Suppressor macrophage treated with lipopolysaccharide for 4 hours (primary cell): ENCODE measurements at places on chromosomes 1 and 21.

DNA sequence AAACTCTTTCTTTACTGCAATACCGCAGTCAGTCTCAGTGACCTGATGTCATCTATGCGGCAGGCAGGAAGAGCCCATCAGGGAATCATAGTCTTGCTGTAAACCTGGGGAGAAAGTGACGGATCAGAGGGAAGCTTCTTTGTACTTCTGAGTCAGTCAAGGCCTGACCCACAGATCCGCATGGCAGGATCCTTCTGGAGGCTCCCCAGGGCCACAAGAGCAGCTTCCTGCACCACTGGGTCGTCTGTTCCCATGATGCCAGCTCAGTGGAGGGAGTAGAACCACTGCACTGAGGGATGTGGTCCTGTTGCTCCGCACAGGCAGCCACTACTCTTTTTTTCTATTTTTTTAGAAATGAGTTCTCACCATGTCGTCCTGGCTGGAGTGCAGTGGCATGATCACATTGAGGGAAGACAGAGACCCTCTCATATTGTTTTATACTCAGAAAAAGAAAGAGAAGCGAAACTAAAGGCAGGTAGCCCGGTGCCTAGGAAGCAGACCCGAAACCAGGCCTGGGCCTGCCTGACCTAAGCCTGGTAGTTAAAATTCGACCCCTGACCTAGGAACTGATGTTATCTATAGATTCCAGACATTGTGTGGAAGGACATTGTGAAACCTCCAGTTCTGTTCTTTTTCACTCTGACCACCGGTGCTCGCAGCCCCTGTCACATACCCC is 6.3 kb upstream of the ERVH48-1 start:
- DNase-seq, result no peak

DNA sequence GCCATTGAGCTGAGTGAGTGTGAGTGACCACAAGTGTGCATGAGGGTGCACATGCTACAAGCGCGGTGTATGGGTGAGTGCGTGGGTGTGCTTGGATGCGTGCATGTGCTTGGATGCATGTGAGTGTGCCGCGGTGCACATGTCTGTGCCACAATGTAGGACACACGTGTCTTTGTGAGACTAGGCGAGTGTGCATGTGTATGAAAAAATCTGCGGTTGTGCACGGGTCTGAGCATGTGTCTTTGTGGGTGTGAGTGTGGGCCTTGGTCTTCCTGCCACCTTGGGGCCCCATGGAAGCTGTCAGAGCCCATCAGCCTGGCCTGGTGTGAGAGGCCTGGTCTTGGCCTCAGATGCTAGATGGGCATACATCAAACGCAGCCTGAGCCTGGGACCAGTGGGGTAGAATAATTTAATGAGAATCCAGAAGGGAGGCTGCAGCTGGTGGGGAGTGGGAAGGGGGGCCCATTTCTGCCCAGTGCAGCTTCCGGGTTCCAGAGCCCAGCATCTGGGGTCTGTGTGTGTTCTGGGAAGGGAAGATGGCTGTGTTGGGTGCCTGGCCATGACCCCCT is 103.9 kb upstream of the SLC2A1 start:
- no peak for DNase-seq

DNA sequence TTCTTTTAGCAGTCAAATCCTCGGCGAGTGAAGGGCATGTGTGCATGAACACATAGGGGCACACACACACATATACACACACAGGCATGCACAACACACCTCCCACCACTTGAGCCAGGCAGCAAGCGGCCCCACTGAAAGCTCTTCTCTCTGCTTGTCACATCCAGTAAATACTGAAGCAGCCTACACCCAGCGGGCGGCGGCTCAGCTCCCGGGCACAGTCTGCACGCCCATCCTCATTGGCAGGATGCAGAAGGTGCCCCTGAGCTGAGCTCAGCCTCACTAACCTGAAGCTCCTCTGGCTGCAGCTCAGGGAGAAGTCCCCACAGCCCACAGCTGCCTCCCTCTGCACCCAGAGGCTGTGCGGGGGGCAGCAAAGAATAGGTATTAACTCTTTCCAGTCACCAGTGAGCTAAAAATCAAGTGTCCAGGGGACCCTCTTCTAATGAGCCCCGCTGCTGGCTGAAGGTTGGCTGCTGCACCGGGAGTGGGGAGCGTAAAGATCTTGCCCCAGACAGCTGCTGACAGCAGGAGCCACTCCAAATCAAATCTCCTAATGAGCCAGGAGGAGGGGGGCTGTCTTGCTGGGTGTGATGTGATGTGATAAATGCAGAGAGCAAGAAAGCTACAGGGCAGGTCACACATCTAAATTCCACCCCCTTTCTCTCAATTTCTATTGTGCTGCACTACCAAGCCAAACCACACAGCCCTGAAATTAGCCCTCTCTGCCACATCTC is 12.5 kb downstream of the RGS8 start:
- no peak for DNase-seq

GRCh38 chr1:158839566-158839965 is 8.4 kb downstream of the MNDA start:
- DNase-seq, result no peak

- no peak for DNase-seq
Measured at GRCh38 chr1:246428542-246429308, 78.4 kb downstream of the SMYD3 start.

- no peak for DNase-seq
Measured at GRCh38 chr21:39601187-39601928, 11.4 kb upstream of the B3GALT5 start.

GRCh38 chr1:223153177-223154119 is 10.4 kb upstream of the TLR5 start:
- DNase-seq, result peak; percentile 61
